ENCODE measurements at places on chromosomes 3 and 15. TPM values are rescaled to one million over a fixed set of nuclear protein-coding genes. Genes with fewer than 3 reads are reported as not detected.

- H3K4me3 ChIP-seq: no peak overlapping the region
- no peak overlapping the region for H3K27ac ChIP-seq
- no peak for DNase-seq
- H3K27me3 ChIP-seq: no peaks in the 10 kb centered on the region
- H3K36me3 ChIP-seq: no peaks in the 10 kb centered on the region
These were observed 198.3 kb upstream of the TGFBR2 start for GRCh38 chr3:30408105-30408557.

DNA sequence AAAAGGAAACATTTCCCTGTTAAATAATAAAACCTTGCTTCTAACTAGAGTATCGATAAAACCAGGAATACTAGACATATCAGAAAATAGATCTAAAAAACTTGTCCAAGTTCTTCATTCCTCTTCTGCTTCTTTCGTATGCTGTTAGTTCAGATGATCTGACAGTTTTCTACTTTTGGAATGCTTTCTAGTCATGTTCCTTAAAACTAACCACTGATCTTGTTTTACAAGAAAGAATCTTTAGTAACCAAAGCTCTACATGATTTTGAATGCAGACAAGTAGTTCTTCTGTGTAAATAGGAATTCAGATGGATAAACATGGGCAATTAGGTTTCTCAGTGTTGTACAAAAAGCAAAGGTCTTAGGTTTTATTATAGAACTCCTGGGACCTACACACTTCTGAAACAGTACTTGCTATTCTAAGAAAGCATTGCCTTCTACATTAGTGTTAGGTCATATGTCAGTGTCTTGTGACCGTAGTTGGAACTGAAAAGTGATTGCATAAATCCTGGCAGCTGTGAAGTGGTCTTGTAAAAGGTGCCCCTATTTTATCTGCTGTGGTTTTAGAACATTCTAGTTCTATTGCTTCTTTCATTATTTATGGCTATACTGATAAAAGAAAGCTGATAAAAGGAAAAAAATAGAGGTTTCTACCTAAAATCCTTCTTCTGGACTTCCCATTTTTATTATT is 40.7 kb downstream of the SNRK start:
- H3K36me3 ChIP-seq: no peaks in the 10 kb centered on the region
- DNase-seq: no peak
- H3K27ac ChIP-seq: no peak overlapping the region
- peak overlapping the region; percentile 8 for H3K4me3 ChIP-seq
- no peaks in the 10 kb centered on the region for H3K27me3 ChIP-seq
- peaks cover 27% of the 10 kb centered on the region for H3K4me1 ChIP-seq

DNA sequence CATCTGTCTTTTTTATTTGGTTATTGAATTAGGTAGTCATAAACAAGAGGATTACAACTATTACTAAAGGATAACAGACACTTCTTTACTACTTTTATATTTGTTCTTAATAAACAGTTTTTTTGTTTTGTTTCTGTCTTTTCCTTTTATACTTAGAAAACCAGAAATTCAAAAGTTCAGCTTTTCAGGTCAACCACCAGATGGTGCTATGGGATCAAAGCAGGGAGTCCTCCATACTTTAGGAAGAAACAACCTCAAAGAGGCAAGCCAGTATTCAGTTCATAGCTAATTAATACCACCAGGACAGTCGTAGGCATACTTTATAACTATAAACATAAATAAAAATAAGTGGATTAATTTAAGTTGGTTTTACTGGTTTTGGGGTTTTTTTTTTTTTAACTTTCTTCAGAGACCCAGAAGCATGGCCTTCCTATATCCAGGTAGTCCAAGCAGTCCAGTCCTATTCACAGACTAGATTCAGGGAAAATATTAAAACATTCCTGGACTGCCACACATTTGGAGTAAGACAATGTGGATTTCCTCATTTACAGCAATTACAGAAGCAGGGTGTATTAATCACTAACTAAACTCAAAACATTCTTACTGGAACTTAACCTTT is 16.0 kb upstream of the EID1 start:
- DNase-seq: no peak
- no peak overlapping the region for H3K4me3 ChIP-seq
- no peaks in the 10 kb centered on the region for H3K27me3 ChIP-seq
- H3K36me3 ChIP-seq: no peaks in the 10 kb centered on the region
- H3K27ac ChIP-seq: no peak overlapping the region

DNA sequence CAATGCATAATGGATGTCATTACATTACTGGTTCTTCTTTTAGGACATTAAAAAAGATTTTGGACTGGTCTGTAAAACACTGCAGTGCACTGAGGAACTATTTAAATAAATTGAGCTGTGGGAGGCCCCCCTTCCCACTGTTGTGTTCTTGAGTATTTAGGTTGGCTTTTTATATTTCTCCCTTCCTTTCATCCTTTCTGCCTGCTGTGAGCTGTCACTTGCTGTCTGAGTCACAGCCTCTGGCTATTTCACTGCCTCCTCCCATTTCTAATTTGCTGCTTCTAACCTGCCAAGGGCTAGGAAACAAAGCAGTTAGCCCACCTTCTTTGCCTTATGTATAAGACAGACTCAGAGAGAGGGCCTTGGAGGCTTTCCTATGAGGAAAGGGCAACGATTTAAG is 89.0 kb upstream of the FNDC3B start:
- H3K4me1 ChIP-seq: no peaks in the 10 kb centered on the region
- H3K27me3 ChIP-seq: no peaks in the 10 kb centered on the region
- DNase-seq: no peak
- H3K4me3 ChIP-seq: no peak overlapping the region
- no peaks in the 10 kb centered on the region for H3K36me3 ChIP-seq
- no peak overlapping the region for H3K27ac ChIP-seq

DNA sequence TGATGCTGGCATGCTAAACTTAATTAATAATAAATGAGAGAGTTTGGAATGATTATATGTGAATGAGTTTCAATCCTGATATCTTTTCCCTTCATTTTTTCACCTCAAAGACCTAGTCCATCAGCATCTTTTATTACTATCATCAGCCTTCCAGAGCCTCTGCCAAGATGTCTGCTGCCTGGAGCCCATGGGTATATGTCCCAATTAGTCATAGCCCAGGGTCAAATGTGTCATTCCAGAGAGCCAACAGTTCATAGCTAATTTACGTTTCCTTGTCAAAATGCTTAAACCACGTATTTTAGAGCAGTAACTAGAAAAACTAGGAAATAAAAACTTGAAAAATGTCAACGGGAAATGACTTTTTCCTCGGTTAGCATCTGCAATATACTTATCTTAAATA is 457.9 kb downstream of the SI start:
- no peaks in the 10 kb centered on the region for H3K27me3 ChIP-seq
- no peak for DNase-seq
- no peak overlapping the region for H3K27ac ChIP-seq
- H3K36me3 ChIP-seq: no peaks in the 10 kb centered on the region
- H3K4me3 ChIP-seq: no peak overlapping the region
- no peaks in the 10 kb centered on the region for H3K4me1 ChIP-seq

DNA sequence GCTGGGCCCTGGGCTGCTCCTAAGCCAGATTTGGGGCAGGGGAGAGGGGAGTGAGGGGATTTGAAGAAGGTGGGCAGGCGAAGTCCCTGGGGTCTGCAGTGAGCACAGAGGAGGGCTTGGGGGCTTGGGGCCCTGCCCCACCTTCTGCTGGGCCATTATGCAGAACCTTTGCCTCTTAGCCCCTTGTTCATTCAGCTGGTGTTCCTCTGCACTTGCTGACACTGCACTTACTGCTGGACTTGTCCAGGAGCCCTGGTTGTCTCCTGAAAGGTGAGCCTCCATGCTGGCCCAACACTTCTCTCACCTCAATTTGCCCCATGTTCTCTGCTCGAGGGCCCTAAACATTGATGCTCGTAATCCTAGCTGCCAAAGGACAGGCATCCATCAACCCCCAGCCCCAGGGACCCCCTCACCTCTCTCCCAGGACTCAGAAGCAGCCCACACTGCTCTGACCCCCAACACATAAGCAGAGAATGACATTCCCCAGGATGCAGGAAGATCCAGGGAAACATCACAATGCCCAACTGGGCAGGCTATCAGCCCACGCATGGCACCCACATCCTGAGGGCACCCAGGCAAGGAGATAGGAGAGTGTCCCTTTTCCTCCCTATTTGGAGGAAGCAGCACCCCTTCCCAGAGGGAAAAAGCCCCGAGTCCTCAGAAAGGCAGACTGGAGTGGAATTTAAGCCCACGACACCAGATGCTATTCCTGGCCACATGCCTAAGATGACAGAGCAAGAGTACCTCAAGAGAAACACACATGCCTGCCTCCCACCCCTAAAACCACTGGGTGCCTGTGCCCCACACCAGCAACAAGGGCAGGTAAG is 76.8 kb downstream of the ADCY5 start:
- no peaks in the 10 kb centered on the region for H3K27me3 ChIP-seq
- peaks cover 96% of the 10 kb centered on the region for H3K4me1 ChIP-seq
- peak overlapping the region; percentile 77 for H3K27ac ChIP-seq
- no peak for DNase-seq
- H3K36me3 ChIP-seq: no peaks in the 10 kb centered on the region

DNA sequence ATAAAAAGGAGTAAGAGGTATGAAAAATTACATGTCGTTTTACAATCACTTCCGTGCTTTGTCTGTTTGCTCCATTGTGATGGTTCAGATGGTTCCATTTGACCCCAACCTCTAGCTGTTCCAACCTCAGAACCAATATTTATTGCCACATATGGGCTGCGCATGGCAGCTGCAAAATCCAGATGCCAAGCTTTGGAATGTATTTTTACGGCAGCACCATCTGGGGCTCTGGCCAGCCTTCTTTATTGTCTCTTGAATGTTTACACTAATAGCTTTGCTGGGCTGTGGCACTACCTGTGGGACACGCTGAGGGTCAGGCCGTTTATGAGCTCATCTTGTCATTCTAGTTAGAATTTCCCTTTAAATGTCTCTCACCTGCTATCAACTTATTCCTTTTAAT is 219.8 kb downstream of the ROBO2 start:
- no peak for DNase-seq
- H3K4me3 ChIP-seq: no peak overlapping the region
- no peaks in the 10 kb centered on the region for H3K27me3 ChIP-seq
- no peaks in the 10 kb centered on the region for H3K36me3 ChIP-seq
- no peak overlapping the region for H3K27ac ChIP-seq
- H3K4me1 ChIP-seq: no peaks in the 10 kb centered on the region

- no peak overlapping the region for H3K27ac ChIP-seq
- no peak for DNase-seq
- H3K27me3 ChIP-seq: no peaks in the 10 kb centered on the region
- no peaks in the 10 kb centered on the region for H3K4me1 ChIP-seq
- H3K36me3 ChIP-seq: no peaks in the 10 kb centered on the region
These were observed 137.7 kb downstream of the CHSY1 start for GRCh38 chr15:101114166-101114565.

GRCh38 chr15:96629511-96629910 is 299.0 kb downstream of the NR2F2 start:
- DNase-seq: no peak
- no peak overlapping the region for H3K27ac ChIP-seq
- no peaks in the 10 kb centered on the region for H3K27me3 ChIP-seq

DNA sequence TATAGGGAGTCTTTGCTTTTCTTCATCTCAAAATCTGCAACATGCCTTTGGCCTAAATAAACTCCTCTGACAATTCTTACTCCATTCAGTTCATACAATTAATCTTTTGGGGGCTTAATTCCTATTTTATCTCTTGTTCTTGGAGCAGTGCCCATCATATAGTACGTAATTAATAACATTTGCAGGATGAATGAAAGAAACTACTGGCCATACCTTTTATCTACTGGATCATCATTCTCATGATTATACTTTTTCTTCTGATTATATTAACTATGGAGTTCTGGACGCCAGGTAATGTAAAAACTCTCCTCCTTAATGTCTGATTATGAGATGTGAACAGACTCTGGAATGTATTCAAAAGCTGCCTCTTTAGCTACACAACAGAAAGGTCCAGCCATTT is 46.5 kb upstream of the SCN5A start:
- no peak overlapping the region for H3K4me3 ChIP-seq
- H3K4me1 ChIP-seq: no peaks in the 10 kb centered on the region
- no peaks in the 10 kb centered on the region for H3K36me3 ChIP-seq
- H3K27ac ChIP-seq: no peak overlapping the region

DNA sequence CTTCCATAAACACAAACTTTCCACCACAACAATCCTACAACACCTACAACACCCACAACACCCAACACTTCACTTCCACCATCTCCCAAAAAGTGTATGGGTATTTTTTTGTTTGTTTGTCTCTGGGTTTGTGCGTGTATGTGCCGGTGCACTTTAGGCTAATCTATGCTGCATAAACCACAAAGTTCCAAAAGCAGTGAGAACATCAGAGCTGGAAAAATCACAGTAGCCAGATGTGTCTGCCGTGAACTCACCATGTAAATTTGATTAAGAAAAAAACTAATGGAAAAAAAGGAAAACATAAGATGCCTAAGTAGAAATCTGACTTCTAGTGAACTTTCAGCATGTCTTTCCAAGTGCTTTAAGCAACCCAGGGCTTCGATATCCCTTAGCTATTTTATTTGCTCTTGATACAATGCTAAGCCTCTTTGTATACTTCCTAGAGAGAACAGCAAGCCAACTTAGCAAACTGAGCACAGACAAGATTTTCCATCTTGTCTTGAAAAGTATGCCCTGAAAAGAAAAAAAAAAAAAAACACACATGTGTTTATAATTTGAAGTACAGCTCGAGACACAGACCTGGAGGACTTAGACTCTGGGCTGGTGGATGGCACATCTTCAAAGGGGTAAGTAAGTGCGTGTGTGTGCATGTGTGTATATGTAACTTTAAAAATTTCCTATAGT is 91.4 kb downstream of the WWTR1 start:
- peak overlapping the region; percentile 44 for H3K27ac ChIP-seq
- no peaks in the 10 kb centered on the region for H3K27me3 ChIP-seq
- no peak overlapping the region for H3K4me3 ChIP-seq
- H3K36me3 ChIP-seq: no peaks in the 10 kb centered on the region
- H3K4me1 ChIP-seq: peaks cover 33% of the 10 kb centered on the region

DNA sequence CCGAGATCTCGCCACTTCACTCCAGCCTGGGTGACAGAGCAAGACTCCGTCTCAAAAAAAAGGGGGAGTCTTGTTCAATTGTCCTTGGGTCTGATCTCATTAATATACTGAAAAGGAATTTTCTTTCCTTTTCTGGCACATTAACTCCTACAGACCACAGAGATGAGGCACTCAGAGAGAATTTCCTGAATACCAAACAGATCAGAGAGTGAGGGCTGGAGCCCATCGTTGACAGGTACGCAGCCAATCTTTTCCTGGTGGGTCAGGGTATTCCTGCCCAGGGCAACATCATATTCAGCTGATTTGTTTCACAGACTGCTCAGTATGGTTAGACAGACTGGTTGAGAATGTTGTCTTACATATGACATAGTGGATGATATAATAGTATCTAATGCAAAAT is 82.8 kb upstream of the TNFSF10 start:
- peaks cover 21% of the 10 kb centered on the region for H3K4me1 ChIP-seq
- H3K27ac ChIP-seq: no peak overlapping the region
- no peaks in the 10 kb centered on the region for H3K27me3 ChIP-seq
- no peaks in the 10 kb centered on the region for H3K36me3 ChIP-seq

GRCh38 chr3:13254028-13254951 is 165.8 kb downstream of the NUP210 start:
- DNase-seq: no peak
- H3K27me3 ChIP-seq: no peaks in the 10 kb centered on the region
- H3K4me3 ChIP-seq: no peak overlapping the region
- no peak overlapping the region for H3K27ac ChIP-seq

GRCh38 chr3:189353318-189353965 is 181.7 kb downstream of the TPRG1 start:
- H3K27me3 ChIP-seq: no peaks in the 10 kb centered on the region
- no peak for DNase-seq
- no peak overlapping the region for H3K4me3 ChIP-seq
- no peak overlapping the region for H3K27ac ChIP-seq
- H3K4me1 ChIP-seq: peaks cover 7% of the 10 kb centered on the region

Gene ABTB1
- total RNA-seq: 71.7 TPM

Gene ARPIN
- total RNA-seq: 21.4 TPM

Gene RGMA
- total RNA-seq: 22.1 TPM

Gene NR1I2
- not detected for total RNA-seq

Gene PLSCR4
- 148 TPM for total RNA-seq

Gene CACNA1D
- total RNA-seq: 0.68 TPM

Gene CPEB1
- 2.0 TPM for total RNA-seq

Measured in thoracic aorta (tissue), 2 donors.